ENCODE measurements at places on chromosomes 16 and 17. TPM values are rescaled to one million over a fixed set of nuclear protein-coding genes. Genes with fewer than 3 reads are reported as not detected.

ABCC11 gene
- total RNA-seq: 0.16 TPM

FOXL1 gene
- total RNA-seq: 1.7 TPM

CD19 gene
- not detected for total RNA-seq

C1QL1 gene
- total RNA-seq: 14.7 TPM

SLC12A3 gene
- not detected for total RNA-seq
